Suppressor macrophage (primary cell): ENCODE measurements at places on chromosomes 6 and 20.

GRCh38 chr20:703426-703825 lies 27.8 kb upstream of the SCRT2 start:
- DNase-seq = no peak

DNA sequence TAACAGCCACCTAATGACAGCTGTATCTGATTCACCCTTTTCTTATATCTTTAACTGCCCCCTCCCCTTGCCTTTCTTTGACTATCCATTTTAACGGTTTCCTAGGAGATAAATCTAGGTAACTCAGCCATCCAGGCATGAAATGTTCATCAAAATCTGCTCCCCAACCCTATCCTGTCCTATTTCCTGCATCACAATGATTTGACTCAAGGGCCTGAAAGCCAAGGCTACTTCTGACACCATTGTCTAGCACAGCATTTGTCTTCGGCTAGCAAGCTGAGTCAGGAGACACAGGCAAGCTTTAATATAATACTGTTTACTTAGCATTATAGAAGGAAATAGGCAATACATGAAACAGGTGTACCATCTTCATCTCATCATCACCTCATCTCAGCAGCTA lies 31.6 kb upstream of the MANEA start:
- no peak for DNase-seq

DNA sequence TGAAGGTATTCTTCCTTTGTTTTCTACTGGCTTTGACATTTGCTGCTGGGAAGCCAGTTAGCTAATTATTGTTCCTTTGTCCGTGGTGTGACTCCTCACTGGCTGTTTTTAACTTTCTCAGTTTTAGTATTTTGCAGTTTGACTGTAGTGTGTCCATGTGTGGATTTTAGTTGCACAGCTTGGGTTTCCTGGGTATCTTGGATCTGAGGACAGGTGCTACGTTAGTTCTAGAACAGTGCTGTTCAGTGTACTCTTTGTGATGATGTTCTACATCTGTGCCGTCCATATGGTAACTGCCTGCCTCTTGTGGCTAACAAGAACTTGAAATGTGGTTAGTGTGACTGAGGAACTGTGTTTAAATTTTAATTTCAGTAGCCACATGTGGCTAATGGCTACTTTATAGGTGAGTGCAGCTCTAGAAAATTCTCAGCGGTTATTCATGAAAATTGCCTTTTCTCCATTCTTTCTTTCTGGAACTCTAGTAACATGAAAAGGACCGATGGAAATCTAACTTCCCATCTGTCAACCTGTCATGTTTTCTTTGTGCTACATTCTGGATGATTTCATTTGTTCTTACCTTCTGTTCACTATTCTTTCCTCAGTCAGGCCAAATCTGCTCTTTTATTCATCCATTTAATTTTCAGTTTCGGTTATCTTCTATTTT lies 7.4 kb downstream of the SNX9 start:
- no peak for DNase-seq

DNA sequence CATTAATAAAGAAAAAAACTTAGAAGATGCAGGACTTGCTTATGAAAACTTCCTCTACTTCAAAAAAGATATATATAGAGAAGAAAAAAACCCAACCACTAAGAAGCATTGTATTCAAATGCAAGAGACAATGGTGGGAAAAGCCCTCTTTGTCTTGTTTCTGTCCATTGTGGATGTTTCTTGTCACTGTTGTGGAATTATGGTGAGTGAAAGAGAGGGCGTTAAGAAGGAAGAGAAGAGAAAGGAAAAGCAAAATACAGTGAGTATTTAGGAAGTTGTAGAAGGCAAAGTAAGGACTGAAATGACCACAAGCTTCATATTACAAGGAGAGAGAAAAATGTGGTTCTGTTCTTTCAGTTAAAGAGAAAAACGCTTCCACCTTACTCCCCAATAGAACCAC lies 14.1 kb upstream of the THBD start:
- no peak for DNase-seq

- DNase-seq = no peak
Measured at GRCh38 chr6:20658516-20658915, 124.3 kb downstream of the CDKAL1 start.

DNA sequence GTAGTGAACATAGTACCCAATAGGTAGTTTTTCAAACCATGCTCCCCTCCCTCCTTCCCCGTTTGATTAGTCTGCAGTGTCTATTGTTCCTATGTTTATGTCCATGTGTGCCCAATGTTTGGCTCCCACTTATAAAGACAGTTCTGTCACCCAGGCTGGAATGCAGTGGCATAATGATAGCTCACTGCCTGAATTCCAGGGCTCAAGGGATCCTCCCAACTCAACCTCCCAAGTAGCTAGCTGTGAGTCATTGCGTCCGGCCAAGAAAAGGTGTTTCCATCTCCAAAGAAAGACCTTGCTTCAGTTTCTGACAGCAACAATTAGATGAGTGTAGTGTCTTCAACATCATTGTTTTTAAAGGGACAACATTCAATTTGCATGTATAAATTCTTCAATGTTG lies 131.1 kb upstream of the CEP162 start:
- no peak for DNase-seq

DNA sequence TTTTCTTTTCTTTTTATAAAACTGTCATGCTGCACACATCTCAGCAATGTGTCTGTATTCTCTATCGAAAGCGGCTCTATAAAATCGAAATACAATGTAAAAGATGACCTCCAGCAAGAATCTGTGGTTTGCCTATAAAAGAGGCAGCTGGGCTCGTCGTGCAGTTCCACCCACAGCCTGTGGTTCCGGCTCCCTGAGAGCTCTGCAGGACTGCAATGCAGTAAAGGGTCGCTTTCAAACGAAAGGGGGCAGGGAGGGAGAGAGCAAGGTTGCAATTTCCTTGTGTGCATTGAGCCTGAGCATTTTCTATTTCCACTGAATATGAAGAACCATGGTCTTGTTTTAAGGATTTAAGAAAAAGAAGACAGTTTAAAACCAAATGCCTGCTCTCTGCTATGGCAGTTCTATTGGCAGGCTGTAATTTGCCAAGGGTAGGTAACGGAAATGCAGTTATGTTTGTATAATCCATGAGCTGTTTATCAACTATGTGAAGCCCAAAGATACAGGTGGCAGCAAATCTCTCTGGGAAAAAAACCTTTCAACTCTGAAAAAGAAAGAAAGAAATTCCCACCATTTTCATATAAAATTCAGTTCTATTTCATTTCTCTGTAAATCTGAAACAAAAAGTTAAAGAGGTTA lies 236.5 kb downstream of the HACE1 start:
- DNase-seq = no peak

DNA sequence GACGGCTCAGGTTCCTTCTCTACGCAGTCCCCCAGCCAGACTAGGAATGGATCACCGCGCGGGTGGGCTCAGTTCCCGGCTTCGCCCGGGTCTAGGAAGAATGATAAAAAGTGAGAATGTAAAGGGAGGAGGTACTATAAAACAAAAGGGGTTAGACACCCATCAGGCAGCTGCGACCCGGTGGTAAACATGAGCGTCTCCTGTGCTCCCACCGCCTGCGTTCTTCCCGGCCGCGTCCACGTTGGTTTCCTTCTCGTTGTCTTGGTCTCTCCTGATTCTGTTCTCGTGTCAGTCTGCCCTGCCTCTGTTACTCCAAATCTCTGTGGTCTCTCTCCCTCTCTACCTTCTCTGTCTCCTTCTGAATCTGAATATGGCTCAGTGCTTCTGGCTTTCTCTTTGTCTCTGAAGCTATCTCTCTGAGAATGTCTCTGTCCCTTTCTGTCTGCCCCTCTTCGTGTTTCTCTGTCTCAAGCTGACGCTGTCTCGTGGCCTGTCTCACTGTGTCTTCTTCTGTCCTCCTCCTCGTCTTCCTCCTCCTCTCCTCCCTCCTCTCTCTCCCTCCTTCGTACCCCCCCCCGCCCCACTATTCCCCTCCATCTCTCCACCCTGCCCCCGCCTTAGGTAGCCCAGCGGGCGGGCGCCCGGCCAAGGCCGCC lies 41.6 kb upstream of the FOXP4 start:
- no peak for DNase-seq

- no peak for DNase-seq
Measured at GRCh38 chr6:150637266-150637665, 37.6 kb downstream of the PLEKHG1 start.

- no peak for DNase-seq
Measured at GRCh38 chr20:8616792-8617191, 452.1 kb upstream of the PLCB4 start.

DNA sequence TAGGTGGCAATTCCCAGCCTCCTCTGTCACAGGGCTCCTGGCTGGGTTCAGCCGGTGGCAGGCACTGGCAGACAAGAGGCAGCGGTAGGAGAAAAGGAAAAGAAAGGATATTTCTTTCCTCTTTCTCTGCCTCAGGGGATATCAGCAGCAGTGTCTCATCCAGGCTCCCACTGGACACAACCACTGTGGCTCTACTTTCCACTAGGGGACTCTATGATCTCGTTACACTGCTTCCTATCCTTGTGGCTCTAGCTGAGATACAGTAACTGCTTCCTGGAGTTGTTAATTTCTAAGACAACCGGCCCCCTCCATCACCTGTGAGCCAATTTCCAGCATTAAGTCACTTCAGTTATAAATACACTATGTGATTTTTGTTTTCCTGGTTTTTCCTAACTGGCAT lies 102.0 kb upstream of the LRFN2 start:
- DNase-seq = no peak

DNA sequence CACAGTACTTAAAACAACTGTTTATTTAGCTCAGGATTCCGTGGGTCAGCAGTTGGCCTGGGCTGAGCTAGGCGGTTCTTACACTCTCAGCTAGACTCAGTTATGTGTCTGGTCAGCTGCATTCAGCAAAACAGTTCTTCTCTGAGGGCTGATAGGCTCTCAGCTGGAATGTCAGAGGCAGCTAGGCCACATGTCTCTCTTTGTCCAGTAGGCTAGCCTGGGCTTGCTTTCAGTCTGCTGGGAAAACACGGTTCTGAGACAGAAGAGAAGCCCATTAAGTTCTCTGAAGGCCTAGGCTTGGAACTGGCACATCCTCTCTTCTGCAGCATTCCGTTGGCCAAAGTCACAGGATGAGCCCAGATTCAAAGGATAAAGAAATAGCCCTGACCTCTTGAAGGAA lies 65.6 kb downstream of the TULP4 start:
- no peak for DNase-seq

- DNase-seq = peak; percentile 14
Measured at GRCh38 chr20:11716239-11716944, 201.3 kb upstream of the BTBD3 start.

DNA sequence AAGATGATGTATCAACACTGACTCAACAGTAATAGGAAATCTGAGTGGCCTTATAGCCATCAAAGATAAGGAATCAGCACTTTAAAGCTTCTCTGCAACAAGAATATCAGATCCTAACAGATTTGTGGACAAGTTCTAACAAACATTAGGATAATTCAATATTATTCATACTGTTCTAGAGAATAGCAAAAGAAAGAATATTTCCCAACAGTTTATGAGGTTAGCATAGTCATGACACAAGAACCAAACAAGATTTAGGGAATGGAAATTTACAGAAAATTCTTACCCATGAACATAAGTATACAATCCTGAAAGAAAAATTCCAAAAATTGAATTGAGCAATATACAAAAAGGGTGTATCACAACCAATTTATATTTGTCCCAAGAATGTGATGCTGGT lies 64.3 kb upstream of the BTBD3 start:
- DNase-seq = no peak

- no peak for DNase-seq
Measured at GRCh38 chr6:118589186-118589585, 41.1 kb downstream of the PLN start.
